GM04503 (cell line): ENCODE measurements at places on chromosomes 12 and 14.

GRCh38 chr14:55107766-55108554, 21.1 kb upstream of the LGALS3 start:
- DNase-seq = peak; percentile 90

GRCh38 chr12:102971227-102971626, 13.8 kb downstream of the ASCL1 start:
- DNase-seq = no peak

DNA sequence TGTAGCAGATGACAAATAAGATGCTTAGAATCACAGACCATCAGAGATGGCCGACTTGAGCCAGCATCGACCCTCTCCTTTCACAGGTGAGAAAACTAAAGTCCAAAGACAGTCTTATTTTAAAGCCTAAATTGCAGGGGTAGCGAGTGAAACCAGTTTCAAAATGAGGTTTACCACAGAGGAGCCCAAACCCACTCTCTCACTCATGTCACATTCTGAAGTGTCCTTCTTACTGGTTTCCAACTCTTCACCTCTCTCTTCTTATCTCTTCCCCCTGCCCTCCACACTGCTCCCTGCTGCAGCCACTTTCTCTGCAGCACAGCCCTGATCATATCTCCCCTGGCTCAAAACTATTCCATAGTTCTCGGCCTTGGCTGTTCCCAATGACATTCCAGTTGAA, 57.0 kb upstream of the NID2 start:
- no peak for DNase-seq

- no peak for DNase-seq
Measured at GRCh38 chr12:86193931-86194330, 62.3 kb downstream of the MGAT4C start.

DNA sequence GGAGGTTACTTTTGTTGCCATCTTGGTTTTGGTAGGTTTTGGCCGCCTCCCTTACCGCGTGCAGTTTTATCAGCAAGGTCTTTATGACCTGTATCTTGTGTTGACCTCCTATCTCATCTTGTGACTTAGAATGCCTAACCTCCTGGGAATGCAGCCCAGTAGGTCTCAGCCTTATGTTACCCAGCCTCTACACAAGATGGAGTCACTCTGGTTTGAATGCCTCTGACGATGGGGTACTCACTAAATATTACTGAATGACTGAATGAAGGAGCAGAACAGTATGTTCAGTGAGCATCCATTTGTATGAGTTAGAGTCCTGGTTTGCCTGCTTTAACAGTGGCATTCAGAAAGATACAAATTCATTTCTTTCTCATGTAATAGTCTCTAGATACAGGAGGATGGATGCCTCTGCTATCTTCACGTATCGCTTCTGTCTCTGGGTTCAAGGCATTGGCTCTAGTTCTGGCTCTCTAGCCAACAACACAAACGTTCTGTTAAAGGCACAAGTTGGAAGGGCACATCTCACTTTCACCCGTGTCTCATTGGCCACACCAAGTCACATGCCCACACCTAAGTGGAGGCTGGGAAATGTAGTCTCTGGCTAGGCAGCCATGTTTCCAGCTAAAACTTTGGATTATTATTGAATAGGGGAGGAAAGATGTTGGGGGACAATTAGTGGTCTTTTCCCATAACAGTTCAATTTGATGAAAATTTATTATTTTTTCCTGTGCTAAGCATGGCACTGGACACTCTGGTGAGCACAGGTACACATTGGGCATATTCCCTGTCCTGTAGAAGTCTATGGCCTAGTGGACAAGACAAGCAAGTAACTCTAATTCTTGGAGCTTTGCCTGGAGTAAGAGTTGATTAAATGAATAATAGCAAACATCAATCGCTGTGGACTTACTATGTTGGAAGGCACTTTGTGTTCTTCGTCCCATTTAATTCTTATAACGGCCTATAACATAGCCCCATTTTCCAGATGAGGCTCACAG, 75.2 kb upstream of the RPH3A start:
- no peak for DNase-seq

- no peak for DNase-seq
Measured at GRCh38 chr12:100995771-100996170, 201.2 kb downstream of the ANO4 start.

- DNase-seq = peak; percentile 7
Measured at GRCh38 chr14:89479802-89480201, 62.8 kb upstream of the FOXN3 start.

DNA sequence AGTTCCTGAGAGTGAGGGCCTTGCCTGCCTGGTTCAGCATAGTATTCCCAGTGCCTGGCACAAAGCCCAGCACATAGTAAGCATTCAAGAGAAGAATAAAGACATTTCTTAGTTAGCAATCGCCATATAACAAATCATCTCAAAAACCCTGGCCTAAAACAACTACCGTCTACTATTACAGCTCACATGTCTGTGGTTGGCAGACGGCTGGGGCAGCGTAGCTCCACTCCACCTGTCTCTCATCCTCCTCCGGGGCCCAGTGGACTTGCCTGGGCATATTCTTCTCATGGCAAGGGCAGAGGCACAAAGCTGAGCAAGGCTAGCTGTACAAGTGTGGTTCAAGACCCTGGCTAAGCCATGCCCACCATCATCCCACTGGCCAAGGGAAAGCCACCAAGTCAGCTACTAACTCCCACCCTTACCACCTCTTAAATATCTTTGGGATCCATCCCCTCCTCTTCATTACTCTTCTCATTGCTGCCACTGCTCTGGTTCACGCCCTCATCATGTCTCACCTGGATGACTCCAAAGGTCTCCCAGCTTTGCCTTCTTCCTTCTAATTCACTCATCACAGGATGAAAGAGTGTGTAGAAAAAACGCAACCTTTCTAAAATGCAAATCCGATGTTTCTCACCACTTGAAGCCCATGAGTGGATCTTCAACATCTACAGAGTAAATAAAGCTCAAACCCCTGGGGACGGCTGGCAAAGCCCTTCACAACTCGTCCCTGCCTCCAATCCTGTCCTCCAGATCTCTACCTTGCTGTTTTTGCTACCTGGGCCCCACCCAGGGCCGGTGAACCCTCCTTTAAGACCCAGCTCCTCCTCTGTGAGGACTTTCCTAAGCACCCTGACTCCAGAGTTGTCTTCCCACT, 10.4 kb downstream of the TMEM229B start:
- no peak for DNase-seq

- no peak for DNase-seq
Measured at GRCh38 chr12:117854339-117855012, 114.3 kb downstream of the KSR2 start.

- no peak for DNase-seq
Measured at GRCh38 chr12:111309584-111309983, 59.3 kb downstream of the PHETA1 start.

DNA sequence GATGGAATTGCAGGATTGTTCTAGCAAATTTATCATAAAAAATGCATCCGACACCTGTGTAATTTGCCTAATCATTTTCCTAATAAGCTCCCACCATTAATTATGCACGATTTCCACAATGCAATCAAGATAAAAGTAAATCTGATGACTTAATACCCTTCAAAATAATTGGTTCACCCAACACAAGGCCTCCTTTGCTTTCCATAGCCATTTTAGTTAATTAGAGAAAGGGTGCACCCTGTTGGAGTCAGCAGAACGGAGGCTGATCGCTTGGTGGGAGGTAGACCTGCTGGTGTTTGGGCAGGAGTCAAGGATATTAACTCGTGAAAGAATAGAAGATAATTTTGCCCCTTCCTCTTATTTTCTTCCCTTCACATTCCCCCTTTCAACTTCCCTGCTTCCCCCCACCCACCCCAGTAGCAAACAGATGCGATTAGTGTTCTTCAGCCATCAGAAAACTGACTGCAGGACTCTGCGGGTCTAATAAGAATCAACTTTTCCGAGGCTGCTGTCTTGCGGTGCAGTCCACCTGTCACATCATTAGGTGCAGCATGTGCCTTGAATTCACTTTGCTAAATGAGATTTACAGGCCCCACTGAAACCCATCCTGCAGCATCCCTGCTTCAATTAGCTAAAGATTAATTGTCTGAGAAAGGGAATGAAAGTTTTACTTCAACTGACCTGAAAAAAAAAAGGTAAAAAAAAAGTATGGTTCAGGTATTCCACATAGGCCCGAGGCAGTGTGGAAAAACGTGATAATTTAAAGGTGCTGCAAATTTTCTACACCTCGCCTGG, 553.7 kb upstream of the LMO3 start:
- no peak for DNase-seq

GRCh38 chr12:1262011-1262410, 271.0 kb downstream of the ERC1 start:
- no peak for DNase-seq

DNA sequence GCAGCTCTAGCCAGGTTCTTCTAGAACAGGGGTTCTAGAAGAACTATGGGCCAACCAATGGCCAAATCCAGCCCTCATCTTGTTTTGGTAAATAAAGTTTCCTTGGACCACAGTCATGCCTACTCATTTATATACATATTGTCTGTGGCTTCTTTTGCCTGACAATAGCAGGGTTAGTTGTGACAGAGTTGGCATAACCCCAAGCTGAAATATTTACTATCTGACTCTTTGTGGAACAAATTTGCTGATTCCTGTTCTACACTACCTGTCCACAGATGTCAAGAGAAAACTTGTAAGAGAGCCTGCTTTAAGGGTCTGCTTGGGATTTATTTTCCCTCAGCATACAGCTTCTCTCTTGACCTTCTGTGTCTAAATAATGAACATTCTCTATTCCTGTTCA, 289.0 kb downstream of the KSR2 start:
- DNase-seq = peak; percentile 21

GRCh38 chr12:44077294-44077693, 241.4 kb downstream of the TMEM117 start:
- no peak for DNase-seq

- DNase-seq = no peak
Measured at GRCh38 chr14:89447182-89447944, 30.3 kb upstream of the FOXN3 start.

- DNase-seq = no peak
Measured at GRCh38 chr12:82176026-82176425, 182.2 kb downstream of the CCDC59 start.

DNA sequence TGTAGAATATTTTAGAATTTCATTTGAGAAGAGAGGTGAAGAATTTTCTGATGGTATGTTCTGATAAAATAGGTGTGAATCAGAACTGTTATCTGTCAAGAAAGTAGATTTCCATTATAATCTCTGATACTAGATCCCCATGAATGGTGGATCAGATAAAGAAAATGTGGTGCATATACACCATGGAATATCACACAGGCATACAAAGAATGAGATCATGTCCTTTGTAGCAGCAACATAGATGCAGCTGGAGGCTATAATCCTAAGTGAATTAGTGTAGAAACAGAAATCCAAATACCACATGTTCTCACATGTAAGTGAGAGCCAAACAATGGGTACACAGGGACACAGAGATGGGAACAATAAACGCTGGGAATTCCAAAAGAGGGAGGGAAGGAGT, 372.0 kb upstream of the ATP2B1 start:
- DNase-seq = no peak

- no peak for DNase-seq
Measured at GRCh38 chr12:64608901-64609535, 1.3 kb upstream of the RASSF3 start.
